GM20000 (cell line): ENCODE measurements at places on chromosomes 6 and 20.

- no peak for DNase-seq
These were observed 265.5 kb upstream of the EXOC2 start for GRCh38 chr6:958488-958887.

GRCh38 chr6:113094779-113095178 lies 747.6 kb downstream of the RFPL4B start:
- no peak for DNase-seq

GRCh38 chr20:63360850-63361518 lies at the start of gene CHRNA4:
TSS of gene CHRNA4 (minus strand) at chr20:63361349. CDS start at chr20:63361165, 184 bp downstream.
- no peak for DNase-seq

- DNase-seq = no peak
These were observed 60.8 kb downstream of the ECT2L start for GRCh38 chr6:138856654-138857053.

DNA sequence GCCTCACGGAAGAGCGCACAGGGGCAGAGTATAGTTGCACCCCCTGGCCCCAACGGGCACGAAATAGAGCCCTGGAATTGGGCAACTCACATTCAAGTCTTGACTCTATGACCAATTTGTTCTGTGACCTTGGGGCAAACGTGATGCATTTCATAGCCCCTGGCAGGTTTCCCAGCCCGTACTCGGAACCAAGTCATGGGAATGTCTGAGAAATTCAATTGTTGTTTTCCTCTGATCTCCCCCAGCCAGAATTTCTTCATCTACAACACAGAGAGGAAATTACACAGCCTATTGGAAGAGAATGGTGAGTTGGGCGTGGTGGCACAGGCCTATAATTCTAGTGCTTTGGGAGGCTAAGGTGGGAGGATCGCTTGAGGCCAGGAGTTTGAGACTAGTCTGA lies 322.3 kb upstream of the SULF2 start:
- no peak for DNase-seq

- DNase-seq = peak; percentile 71
These were observed 12.8 kb upstream of the MANBAL start for GRCh38 chr20:37276494-37277252.

DNA sequence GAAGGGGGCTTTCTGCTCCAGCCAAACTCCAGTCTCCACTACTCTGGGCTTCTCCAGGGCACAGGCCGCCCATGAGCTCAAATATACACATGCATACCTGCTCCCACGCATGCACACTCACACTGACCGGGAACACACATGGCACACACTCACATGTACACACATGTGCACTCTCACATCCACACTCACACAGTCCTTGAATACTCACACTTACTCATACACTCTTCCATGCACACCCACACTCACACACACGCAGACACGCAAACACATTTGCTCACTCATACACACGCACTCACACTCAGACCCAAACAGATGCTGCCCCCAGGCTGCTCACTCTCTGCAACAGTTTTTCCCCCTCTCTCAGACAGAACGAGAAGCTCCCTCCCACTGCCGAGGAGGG lies 7.0 kb downstream of the GDAP1L1 start:
- DNase-seq = no peak

DNA sequence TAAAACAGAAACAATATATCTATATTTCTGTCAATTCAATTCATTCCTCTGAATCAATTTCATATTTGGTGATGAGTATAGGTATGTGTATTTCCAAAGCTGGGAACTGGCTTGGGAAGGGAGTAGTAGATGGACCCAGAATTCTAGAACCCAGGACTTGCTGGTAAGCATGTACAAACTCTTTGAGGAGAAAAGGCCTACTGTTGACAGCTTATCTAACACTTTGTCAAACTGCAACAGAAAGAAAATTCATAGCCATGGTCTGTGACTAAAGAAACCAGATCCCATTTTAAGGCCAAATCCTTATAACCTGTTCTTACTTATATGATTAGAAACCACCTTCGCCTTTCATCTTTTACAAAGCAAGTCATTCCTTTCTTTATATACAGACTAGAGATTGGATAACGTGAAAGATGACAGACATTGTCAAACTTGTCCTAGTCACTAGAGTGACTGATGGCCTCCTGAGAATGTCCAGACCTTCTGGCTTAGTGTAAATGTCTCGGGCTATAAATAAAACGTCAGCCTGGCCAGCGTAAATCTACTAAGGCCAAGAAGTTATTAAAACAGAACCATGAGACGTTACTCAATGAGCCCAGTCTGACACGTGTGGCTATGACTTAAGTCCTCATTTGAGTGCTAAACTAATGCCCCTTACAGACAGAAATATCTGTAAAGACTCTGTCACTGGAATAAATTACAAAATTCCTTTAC lies 152.3 kb downstream of the ALDH8A1 start:
- no peak for DNase-seq

DNA sequence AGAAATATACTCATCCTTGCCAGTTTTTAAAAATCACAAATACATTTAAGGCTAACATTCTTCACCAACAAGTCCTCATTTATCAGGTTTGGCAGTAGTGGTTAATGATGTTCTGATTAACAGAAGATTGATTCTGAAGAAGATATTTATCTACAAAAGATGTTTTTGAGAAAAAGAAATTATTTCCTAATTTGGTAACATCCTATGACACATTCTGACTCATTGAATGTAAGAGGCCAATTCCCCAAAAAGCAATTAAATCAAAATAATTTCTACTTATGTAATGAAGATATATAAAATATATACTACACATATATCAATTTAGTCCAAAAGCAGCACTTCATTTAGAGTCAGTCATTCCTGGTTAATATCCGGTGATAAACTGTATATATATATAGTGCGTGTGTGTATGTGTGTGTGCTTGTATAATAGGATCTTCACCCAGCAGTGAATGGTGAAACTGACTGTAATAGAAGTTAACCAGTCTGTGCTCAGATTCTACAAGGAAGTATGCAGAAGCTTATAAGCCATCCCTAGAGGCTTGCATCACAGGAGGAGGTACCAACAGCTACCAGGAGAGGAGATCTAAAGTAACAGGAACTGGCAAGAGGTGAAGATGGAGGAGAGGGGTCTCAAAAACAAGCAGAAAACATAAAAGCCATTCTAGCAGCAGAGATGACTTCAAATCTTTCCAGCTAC lies 82.9 kb upstream of the MARCKS start:
- DNase-seq = no peak

DNA sequence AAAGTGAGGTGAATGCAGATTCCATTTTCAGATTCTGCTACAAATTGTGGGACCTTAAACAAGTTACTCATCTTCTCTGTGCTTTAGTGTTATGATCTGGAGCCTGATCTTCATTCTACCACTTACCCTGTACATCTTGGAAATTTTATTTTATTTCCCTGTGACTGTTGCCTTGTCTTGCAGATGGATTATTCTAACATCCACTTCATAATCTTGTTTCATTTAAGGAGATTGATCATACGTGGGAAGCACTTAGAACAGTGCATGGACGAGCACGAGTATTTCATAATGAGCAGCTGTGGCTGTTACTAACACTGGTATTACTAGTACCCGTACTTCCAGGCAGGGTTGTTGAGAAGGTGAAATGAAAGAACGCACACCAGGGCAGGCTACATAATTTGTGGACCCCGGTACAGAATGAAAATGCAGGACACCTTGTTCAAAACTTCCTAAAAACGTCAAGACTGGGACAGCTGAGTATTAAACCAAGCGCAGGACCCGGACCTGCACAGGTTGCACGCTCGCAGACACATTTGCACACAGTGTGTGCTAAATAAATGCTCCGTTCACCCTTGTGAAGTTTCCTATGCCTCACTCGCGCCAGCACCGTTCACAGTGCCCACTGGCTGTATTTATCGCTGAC lies 535 bp upstream of the CCDC170 start:
- no peak for DNase-seq

GRCh38 chr6:118963003-118963402 lies 28.0 kb upstream of the MCM9 start:
- no peak for DNase-seq

DNA sequence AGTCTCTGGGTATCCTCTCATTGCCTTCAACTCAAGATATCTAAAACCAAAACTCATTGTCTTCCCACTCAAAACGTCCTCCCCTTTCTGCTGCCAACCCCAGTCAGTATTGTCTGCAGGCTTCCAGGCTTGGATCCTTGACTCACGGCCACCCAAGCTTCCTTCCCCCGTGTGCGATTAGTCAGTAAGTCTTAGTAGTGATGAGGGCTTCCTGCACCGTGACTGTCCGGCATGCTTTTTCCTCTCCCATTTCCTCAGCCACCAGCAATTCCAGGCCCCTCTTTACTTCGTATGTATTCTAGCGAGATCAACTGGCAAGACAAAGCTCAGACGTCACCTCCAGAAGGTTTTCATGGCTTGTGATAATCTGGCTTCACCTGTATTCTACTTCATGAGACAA lies 88.6 kb upstream of the DUSP22 start:
- DNase-seq = no peak

DNA sequence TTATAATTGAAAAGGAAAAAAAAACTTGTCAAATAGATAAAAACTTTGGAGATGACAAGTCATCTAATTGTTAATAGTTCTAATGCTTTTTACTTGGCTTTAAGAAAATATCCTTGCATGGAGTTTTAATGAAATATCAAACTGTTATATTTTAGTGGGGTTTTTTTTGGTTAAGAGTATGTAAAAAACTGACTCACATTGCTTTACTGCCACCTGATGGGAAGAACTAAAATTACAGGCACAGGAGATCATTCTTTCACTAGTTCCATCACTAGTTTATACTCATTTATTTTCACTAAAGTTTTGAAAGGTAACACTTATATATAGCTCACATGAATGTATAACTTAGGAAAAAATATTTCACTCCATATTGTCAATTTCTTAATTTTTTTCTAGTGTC lies 309.1 kb downstream of the LMBRD1 start:
- no peak for DNase-seq
